NB4 (cell line): ENCODE measurements at places on chromosomes 5 and 9.

- DNase-seq: peak; percentile 86
Observed at GRCh38 chr9:2158111-2158610, 143.0 kb downstream of the SMARCA2 start.

- DNase-seq: no peak
Observed at GRCh38 chr5:170920196-170920595, 58.4 kb downstream of the RANBP17 start.

- no peak for DNase-seq
Observed at GRCh38 chr5:64165500-64166200, at the start of gene RNF180. TSS of gene RNF180 (plus strand) at chr5:64165843. CDS start at chr5:64200808, 34,965 bp downstream.

GRCh38 chr9:129910628-129911567, 75.6 kb downstream of the USP20 start:
- peak; percentile 57 for DNase-seq

DNA sequence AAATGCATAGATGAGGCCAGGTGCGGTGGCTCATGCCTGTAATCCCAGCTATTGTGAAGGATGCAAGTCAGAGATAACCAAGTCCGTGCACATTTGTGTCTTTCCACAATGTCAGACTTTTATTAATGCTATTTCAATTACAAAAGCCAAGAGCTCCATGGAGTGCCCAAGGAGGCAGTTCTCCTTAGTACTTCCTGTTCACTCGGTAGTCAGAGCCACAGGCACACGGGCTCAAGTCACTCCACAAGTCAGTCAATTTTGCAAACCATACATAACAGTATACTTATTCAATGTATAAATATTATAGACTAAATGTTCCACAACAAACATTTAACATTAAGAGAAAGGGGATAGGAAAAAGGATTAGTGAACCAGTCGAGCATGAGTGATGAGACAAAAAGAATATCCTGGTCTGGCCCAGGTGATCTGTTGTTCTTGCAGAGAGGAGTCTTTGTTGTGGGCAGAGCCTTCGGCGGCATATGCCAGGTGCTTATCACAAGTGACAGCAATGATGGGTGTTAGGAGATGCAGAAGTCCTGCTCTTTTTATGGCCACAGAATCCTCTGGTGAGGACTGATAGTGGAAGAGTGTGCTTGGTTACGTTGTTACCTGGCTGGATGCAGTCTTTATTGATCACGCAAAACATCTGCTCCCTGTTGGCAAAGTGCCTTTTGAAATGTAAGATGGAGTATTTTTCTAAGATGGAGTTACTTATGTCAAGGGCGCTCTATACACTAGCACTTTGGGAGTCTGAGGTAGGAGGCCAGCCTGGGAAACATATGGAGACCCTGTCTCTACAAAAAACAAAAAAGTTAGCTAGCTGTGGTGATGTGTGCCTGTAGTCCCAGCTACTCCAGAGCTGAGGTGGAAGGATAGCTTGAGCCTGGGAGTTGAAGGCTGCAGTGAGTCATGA, 167.0 kb upstream of the FBXL17 start:
- DNase-seq: no peak
